H4 (cell line): ENCODE measurements at places on chromosomes 2 and 18. TPM values are rescaled to one million over a fixed set of nuclear protein-coding genes. Genes with fewer than 3 reads are reported as not detected.

DNA sequence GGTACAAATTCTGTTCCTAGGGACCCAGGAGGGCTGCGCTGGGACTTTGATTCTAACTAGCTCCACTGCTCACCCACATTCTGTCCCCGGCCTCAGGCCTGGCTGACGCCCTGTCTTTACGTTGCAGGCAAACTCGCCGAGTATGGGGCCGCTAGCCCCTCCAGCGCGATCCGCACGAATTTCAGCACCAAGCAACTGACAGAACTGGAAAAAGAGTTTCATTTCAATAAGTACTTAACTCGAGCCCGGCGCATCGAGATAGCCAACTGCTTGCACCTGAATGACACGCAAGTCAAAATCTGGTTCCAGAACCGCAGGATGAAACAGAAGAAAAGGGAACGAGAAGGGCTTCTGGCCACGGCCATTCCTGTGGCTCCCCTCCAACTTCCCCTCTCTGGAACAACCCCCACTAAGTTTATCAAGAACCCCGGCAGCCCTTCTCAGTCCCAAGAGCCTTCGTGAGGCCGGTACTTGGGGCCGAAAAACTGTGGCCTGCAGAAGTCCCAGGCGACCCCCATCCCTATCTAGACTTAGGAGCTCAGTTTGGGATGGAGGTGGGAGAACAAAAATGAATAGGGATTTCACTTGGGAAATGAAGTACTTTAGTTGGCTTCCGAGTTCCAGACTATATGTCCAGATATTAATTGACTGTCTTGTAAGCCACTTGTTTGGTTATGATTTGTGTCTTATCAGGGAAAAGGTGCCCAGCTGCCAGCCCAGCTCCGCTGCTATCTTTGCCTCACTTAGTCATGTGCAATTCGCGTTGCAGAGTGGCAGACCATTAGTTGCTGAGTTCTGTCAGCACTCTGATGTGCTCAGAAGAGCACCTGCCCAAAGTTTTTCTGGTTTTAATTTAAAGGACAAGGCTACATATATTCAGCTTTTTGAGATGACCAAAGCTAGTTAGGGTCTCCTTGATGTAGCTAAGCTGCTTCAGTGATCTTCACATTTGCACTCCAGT is 1.5 kb downstream of the HOXD1 start:
- DNase-seq, result no peak

GRCh38 chr2:122739732-122740593 is 984.5 kb downstream of the TSN start:
- no peak for DNase-seq

Gene BBS5
- 1.9 and 2.3 TPM in 2 replicates for total RNA-seq

DNA sequence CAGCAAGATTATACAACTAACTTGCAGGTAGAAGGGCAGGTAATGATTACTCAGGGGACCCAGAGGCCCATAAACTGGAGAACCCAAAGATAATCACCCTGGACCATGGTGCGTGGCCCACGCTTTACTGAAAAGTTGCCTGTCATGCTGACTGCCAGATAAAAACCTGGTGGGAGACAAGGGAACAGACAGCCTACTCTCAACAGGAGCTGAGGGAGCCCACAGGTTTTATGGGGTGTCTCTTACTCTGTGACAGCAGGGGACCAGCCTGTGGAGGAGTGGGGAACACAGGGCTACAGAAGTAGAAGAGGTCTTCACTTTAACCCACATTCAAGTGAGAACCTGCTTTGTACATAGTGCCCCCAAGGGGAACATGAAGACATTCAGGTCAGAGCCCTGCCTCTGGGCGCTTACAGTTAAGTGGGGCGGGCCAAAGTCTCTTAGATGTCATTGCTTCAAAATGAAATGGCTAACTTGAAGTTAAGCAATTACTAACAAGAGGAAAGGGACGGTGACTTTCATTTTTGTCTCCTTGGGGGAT is 60.4 kb downstream of the DHRS9 start:
- no peak for DNase-seq

Gene OLA1
- 97.4 and 117 TPM in 2 replicates for total RNA-seq

DNA sequence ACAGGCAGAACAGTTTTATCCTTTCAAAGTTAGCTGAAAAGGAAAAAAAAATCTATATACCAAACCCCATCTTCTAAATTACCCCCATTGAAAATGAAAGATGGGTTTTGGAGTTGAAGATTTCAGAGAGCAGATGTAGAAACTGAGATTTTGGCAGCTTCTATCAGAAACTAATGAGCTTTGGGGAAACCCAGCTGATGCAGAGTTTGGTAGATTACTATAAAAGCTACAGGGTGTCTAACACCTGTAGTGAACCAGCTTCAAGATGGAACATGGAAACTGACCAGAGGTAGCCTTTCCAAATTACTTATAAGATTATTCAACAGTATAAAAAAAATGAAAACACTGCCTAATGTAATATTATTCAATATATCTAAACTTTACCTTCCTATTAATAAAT is 583.1 kb downstream of the XIRP2 start:
- no peak for DNase-seq

DNA sequence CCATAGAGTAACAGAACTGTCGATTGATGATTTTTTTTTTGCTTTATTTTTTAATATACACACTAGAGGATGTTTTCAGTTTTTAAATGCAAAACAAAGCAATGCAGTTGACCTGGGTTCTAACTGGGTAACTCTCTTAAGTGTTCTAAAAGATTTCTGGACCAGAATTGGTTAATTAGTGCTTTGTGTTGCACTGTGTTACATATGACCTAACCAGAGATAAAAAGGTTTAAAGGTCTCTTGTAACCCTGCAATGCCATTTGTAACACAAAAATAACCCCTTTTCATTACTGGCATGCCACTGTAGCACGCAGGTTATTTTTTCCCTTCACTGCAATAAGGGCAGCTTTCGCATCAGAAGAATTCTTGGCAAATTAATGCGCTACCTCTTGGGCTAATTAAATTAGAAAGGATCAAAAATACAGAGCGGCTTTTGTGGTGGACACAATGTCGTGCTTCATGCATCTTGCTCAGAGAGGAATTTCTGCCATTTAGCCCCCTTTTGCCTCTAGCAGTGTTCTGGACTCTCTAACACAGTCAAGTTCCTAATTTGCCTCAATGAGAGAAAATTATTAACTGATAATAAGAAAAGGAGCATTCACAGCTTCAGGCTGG is 250.8 kb upstream of the ZEB2 start:
- no peak for DNase-seq

Gene SERPINB2
- total RNA-seq, result 0.39 and 1.0 TPM in 2 replicates

GRCh38 chr2:45634223-45634622 is 17.3 kb upstream of the PRKCE start:
- no peak for DNase-seq

DNA sequence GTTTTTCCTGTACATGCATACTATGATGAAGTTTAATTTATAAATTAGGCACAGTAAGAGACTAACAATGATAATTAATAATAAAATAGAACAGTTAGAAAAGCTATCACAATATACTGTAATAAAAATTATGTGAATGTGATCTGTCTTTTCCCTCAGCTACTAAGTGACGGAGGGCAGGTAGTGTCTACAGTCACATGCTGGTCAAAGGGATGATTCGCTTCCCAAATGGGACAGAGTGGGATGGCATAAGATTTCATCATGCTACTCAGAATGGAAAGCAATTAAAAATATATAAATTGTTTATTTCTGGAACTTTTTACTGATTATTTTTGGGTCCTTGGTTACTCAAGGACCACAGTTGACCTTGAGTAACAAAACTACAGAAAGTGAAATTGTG is 71.5 kb downstream of the DAW1 start:
- DNase-seq, result no peak

Gene BOLA3
- total RNA-seq, result 144 and 202 TPM in 2 replicates

GRCh38 chr2:158732573-158733429 is 62.3 kb upstream of the DAPL1 start:
- no peak for DNase-seq

GRCh38 chr2:168118733-168119514 is 128.5 kb downstream of the STK39 start:
- peak; percentile 52 for DNase-seq

- DNase-seq, result no peak
Measured at GRCh38 chr2:218873359-218874194, 7.1 kb upstream of the WNT10A start.

DNA sequence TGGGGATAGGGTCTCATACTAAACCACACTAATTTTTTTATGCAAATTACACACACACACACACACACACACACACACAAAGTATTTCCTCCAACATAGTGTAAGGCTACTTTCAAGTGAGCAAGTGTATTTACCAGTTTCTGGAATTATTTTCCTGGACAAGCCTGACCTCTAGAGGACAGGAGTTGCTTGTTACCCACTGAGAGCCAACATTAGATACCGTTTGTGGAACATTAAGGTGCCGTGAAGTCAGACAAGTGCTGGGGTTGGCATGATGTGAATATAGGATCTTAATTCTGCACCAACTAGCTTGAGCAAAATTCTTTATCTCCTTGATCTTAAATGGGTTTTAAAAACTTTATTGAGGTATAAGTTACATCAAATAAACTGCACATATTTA is 39.3 kb upstream of the SERPINB2 start:
- DNase-seq, result peak; percentile 71

Gene C2orf72
- 0.75 and 1.4 TPM in 2 replicates for total RNA-seq

DNA sequence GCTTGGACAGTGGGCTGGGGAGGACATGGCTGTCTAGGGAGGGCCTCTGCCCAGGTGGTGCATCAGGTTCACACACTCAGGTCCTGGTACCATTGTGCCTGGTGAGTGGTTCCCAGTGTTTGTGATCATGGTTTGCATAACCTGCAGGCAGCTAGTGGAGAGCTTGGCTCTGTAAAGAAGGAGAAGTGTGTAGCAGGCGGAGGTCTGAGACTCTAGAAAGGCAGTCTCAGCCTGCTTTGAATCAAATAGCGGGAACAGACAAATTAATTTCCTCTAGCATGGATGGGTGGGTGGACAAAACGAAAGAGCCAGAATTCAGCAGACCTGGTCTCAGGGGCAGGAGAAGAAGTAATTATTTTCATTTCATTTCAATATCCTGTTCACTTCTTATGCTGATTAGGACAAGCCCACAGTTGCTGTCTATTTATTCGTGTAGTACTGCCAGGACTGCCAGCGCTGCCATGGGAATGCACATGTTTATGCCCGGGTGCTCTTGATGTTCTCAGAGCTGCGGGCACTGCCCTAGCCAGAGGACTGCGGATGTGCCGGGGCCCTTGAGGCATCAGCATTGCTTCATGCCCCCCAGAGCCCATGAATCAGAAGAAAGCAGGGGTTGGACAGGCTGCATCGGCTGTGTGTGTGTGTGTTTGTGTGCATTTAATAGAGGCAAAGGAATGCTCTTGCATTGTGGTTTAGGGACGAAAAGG is 45.4 kb upstream of the DLX2 start:
- peak; percentile 42 for DNase-seq

DNA sequence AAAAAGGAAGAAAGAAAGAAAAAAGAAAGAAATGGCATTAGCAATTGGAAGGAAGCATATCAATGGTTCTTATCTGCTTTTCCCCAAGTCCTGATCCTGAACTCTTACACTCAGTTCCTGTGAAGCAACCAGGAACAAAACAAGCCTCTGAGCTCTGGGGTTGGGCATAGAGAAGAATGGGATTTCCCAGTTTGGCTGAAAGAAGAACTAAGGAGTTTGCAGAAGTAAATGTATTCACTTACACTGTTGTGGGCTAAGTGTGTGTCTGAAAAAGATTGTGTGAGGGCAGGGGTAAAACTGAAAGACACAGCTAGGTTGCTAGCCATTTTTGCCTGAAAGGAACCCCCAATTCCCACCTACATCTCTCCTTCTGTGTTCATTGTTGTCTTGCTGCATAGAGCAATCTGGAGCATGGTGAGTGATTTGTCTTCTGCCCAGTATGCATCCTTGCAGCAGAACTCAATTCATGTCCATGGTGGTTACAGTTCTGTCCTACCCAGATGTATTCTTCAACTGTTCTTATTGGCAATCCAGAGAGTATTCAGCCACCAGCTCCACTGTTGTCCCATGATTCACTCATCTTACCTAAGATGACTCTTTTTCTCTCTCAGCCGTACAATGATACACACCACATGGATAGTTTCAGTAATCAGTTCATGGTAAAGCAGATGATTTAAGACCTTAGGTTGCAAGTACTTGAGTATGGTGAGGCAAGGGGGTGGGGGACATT is 348.7 kb downstream of the ARHGAP15 start:
- DNase-seq, result no peak

Gene FMNL2
- 7.7 and 10.6 TPM in 2 replicates for total RNA-seq

GRCh38 chr2:225948903-225949302 is 549.4 kb downstream of the NYAP2 start:
- DNase-seq, result no peak

Gene KLHL29
- 1.8 and 2.1 TPM in 2 replicates for total RNA-seq

Gene ALPI
- total RNA-seq, result not detected in 2 replicates

- peak; percentile 54 for DNase-seq
Measured at GRCh38 chr2:111704246-111704645, 179.7 kb downstream of the ANAPC1 start.

GRCh38 chr2:212945526-212945925 is 205.9 kb downstream of the IKZF2 start:
- DNase-seq, result no peak

Gene CNTNAP5
- not detected in 2 replicates for total RNA-seq

GRCh38 chr2:46329803-46330775 is 32.9 kb downstream of the EPAS1 start:
- DNase-seq, result peak; percentile 58
